NCI-H187 (cell line): ENCODE measurements at places on chromosomes 12 and 14.

GRCh38 chr12:101933866-101934514, 56.6 kb downstream of the DRAM1 start:
- DNase-seq = no peak

GRCh38 chr12:44972746-44973421, 78.0 kb downstream of the DBX2 start:
- no peak for DNase-seq

DNA sequence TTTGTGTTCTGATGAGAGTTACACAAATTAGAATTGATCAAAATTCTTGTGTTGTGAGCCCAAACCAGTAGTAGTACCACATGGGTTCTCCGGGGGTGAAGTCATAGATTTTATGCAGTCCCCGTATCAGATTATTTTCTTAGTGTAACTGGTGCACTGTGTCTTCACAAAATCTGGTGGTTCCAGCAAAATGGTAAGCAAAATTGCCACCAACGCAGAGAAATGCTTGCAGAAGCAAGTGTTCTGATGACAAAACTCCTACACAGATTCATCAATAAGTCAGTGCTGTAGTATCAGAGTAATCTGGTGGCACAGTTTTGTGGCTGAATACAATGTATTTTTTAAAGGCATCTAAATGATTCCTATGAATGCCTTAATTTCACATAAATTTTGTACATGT, 1.3 kb upstream of the CACNA2D4 start:
- no peak for DNase-seq

- no peak for DNase-seq
These were observed 1543.5 kb downstream of the AACS start for GRCh38 chr12:126608607-126609175.

GRCh38 chr14:88248606-88249005, 74.5 kb downstream of the KCNK10 start:
- no peak for DNase-seq

DNA sequence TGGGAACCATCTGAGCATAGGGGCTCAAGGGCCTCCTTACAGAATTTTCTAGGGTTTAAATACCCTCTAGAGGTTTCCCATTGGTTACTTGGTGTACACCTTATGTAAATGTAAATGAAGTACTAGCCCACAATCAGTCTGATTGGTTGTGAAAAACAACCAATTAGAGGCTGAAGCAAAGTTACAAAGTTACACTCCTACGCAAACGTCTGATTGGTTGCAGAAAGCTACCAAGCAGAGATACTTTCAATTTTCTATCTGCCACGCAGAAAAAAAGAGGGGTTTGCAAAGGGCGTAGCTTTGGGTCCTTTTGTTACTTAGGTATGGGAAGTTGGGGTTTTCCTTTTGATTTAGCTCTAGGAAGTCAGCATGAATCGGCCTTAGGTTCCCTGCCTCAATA, 1.8 kb upstream of the TMEM19 start:
- DNase-seq = no peak
